Activated CD8-positive, alpha-beta T cell treated with anti-CD3 and anti-CD28 coated beads for 36 hours (primary cell): ENCODE measurements at places on chromosomes 5 and 9. TPM values are rescaled to one million over a fixed set of nuclear protein-coding genes. Genes with fewer than 3 reads are reported as not detected.

DNA sequence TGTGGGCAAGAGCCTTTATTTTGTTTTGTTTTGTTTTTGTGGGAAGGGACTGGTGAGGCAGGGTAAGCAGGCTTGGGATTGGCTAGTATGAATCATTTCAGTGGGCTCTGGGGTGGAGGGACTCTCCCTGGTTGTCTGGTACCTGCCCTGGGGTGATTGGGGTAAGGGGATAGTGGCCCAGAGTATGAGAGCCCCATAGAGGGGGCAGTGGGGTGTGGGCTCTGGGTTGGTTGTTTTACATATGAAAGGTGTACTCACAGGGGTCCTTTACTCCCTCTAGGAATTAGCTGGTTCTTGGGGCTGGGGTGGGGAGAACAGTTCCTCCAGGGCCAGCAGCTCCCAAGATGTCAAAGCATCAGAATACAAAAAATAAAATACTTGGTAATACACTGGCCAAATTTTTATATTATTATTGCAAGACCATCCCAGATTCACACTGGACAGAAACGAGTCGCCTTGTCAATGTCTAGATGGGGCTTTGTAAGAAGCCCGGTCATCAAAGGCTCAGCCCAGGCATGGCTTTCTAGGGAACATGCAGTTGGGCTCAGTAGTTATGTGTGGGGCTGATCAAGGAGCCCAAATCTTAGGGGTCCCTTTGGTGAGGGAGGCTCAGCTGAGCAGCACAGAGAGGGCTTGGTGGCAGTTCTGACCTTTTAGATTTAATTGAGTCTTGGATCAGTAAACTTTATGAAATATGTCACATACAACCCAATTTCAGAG, 190.5 kb downstream of the NXNL2 start:
- no peak for DNase-seq

- no peak for DNase-seq
These were observed 38.8 kb upstream of the SHB start for GRCh38 chr9:38107811-38108304.

- no peak for DNase-seq
These were observed 142.2 kb downstream of the SV2C start for GRCh38 chr5:76225336-76225735.

GRCh38 chr5:163821142-163821541, 315.7 kb downstream of the MAT2B start:
- DNase-seq = no peak

DNA sequence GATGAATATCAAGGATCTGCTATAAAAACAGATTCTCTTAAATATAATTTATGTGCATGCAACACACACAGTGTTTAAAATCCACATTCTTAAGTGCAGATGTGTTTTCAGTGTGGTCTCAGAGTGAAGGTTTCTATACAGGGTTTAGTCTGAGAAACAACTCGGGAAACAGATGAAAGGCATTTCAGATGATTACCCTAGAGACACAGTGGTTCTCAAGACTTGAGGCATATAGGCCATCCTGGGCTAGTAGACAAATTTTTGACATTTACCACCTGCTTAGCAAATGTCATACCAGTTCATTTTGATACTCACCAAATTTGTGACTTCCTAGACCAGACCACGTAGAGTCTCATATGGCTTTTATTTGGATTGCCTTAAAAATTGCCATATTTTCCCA, 216.5 kb downstream of the ARL15 start:
- DNase-seq = no peak

DNA sequence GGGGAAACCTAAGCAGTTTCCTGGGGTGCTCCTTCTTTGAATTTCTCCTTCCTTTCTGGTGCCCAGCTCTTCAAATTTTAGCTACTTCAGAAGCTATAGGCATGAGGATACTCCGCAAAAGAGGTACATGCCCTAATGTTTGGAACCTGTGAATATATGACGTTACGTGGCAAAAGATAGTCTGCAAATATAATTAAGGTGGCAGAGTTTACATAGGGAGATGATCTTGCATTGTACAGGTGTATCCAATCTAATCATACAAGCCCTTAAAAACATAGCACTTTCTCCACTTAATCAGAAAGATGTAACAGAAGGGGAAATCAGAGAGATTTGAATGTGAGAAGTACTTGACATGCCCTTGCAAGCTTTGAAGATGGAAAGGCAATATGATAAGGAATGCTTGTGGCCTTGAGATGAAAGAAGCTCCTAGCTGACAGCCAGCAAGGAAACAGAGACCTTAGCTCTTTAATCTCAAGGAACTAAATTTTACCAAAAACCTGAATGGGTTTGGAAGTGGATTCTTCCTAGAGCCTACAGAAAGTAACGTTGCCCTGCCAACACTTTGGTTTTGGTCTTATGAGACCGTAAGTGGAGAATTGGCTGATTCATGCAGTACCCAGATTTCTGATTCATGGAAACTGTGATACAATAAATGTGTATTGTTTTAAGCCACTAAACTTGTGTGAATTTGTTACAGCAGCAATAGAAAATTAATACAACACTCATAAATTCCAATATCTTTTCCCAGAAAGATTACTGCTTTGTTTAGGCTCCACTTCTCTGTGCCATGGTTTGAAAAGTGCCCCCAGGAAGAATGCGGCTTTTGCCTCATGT, 268.4 kb downstream of the FAM170A start:
- DNase-seq = no peak

DNA sequence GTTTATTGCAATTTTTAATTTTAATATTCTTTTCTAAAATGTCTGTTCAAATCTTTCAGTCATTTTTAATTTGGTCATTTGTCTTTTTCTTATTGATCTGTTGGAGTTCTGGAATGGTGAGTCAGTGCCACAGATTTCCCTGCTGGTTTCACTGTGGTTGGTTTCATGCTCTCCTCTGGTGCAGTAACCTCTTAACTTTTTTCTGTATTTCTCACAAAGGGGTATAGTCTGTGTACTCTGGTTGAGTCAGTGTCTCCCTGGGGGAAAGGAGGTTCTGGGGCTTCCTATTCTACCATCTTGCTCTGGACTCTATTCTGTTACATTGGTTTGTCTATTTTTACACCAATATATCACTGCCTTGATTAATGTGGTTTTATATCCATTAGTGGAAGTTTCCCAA, 178.8 kb downstream of the CSNK1G3 start:
- DNase-seq = no peak

DNA sequence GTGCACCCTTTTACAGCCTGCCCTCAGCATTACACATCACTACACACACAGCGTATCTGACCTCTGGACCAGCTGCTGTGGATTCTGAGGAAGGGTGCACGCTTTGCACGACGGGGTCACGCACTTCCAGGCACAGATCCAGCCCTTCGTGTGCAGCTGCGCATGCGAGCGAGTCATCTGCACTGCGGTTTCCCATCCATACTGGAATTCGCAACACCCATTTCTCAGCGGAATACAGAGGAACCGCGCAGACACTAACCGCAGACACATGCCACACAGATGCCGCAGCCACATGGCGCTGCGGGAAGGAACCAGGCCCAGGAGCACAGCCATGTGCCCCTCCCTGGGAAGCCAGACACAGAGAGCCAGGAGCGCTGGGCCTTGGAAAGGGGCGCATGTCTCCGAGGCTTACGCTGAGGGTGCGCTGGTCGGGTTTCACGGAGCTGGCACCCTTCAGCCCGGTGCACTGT, 43.5 kb downstream of the PNPLA7 start:
- no peak for DNase-seq

DNA sequence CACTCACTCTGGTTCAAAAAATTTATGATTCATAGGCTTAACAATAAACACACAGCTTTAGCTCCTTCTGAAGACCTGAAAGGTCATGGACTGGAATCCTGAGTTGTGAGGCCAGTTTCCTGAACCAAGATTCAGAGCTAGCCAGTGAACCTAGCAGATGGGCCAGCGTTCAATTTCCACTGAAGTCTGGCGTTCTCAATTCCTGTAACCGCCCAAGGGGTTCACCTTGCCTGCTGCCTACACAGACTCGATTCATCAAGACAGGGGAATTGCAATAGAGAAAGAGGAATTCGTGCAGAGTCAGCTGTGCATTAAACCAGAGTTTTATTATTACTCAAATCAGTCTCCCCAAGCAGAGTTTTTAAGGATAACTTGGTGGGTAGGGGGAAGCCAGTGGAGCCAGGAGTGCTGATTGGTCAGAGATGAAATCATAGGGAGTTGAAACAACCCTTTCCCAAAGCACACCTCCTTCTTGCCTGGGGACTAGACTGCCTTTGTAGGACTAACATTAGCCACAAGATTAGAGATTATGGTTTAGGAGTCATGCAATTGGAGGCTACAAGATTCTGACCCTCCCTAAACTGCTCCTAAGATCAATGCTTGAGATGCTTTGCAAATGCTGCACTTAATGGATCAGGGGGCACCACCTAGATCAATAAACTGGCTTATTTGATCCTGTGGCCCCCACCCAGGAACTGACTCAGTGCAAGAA, 117.5 kb upstream of the SHB start:
- no peak for DNase-seq

DNA sequence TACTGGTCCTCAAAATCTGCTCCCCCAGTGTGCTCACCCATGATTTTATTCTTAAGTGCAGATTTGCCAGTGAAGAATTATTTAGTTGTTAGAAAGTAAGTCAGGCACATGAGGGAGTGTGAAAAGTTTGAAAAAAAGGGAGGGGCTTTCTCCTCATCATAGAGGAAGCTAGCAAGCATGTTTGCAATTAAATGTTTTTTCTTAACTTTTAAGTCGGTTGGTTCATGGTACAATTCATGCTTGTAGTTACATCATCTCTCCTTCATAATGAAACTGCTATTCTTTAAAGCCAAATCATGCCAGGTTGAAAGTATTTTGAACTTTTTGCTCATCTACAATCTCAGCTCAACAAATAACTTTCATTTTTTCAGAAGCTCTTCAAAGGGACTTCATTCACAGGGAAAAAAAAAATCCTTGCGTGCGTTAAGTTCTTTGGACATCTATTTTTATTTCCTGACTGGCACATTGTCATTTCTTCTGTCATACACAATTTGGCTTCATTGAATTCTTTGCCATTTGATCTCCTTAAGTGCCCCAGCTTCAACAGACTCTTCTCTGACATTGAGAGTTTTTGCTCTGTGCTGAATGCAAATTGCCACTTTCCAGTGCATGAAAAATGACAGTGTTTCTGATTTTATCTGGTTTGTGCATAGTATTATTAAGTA, 456.9 kb downstream of the TMEM232 start:
- no peak for DNase-seq

GRCh38 chr9:95021166-95021886, 294.8 kb downstream of the AOPEP start:
- no peak for DNase-seq

- no peak for DNase-seq
These were observed 49.1 kb downstream of the JADE2 start for GRCh38 chr5:134574521-134574920.

- no peak for DNase-seq
These were observed 117.9 kb downstream of the MELK start for GRCh38 chr9:36690412-36691168.

DNA sequence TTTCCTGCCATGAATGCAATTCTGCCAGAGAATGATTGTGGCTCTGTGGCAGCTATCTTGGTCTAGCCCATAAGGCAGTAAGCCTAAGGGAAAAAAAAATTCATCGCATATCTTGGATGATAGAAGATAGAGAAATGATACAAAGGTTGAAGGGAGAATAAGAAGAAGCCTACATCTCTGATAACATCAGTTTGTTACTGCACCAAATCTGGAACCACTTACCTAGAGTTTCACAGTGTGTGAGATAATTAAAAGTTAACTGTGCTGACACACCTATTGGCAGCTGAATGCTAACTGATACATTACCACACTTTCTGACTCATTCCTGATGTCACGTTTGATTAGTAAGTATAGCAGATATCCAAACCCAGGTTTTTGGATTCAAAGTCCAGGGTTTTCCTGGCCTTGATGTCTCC, 91.6 kb upstream of the TAF11L2 start:
- DNase-seq = no peak

GRCh38 chr9:103458826-103459225, 463.7 kb downstream of the CYLC2 start:
- DNase-seq = no peak

DNA sequence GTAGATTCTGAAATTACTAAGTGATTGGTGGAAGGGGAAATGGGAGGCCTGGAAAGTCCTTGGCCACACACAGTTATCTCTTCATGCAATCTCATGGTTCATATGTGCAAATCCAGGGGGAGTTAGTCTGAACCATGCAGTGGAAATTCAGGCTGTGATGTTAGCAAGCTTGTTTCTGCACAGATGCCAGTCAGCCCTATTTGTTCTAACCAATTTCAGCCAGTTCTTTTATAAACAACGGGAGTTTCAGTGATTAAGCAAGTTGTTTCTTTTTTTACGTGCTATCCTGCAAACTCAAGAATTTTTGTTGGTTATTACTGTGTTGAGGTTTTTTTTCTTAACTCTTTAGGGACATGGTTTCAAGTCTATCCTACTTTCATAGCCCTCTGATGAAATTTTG, 298.0 kb downstream of the FER start:
- DNase-seq = no peak

GRCh38 chr5:91146905-91147600, 236.1 kb downstream of the ARRDC3 start:
- no peak for DNase-seq

C9orf153 gene
- total RNA-seq = 0.16 TPM

SMIM32 gene
- not detected for total RNA-seq

SPINK13 gene
- total RNA-seq = not detected

NUDT12 gene
- total RNA-seq = 3.0 TPM

KLHL3 gene
- total RNA-seq = 12.2 TPM
